Breast epithelium (tissue), 4 donors: ENCODE measurements at places on chromosomes 6 and 20. TPM values are rescaled to one million over a fixed set of nuclear protein-coding genes. Genes with fewer than 3 reads are reported as not detected.

The SLC44A4 gene
- total RNA-seq = 0.32 TPM

- no peaks in the 10 kb centered on the region for H3K27me3 ChIP-seq
- no peak overlapping the region for H3K27ac ChIP-seq
- no peaks in the 10 kb centered on the region for H3K4me1 ChIP-seq
- H3K4me3 ChIP-seq = no peak overlapping the region
- no peak for DNase-seq
These were observed 31.1 kb upstream of the C6orf118 start for GRCh38 chr6:165340532-165340931.

GRCh38 chr6:76776876-76777275 lies 686.4 kb downstream of the HTR1B start:
- DNase-seq = no peak
- no peaks in the 10 kb centered on the region for H3K27me3 ChIP-seq
- H3K27ac ChIP-seq = no peak overlapping the region
- no peaks in the 10 kb centered on the region for H3K4me1 ChIP-seq

GRCh38 chr6:15880262-15880973 lies 217.6 kb upstream of the DTNBP1 start:
- no peaks in the 10 kb centered on the region for H3K36me3 ChIP-seq
- H3K4me3 ChIP-seq = no peak overlapping the region
- no peaks in the 10 kb centered on the region for H3K4me1 ChIP-seq

DNA sequence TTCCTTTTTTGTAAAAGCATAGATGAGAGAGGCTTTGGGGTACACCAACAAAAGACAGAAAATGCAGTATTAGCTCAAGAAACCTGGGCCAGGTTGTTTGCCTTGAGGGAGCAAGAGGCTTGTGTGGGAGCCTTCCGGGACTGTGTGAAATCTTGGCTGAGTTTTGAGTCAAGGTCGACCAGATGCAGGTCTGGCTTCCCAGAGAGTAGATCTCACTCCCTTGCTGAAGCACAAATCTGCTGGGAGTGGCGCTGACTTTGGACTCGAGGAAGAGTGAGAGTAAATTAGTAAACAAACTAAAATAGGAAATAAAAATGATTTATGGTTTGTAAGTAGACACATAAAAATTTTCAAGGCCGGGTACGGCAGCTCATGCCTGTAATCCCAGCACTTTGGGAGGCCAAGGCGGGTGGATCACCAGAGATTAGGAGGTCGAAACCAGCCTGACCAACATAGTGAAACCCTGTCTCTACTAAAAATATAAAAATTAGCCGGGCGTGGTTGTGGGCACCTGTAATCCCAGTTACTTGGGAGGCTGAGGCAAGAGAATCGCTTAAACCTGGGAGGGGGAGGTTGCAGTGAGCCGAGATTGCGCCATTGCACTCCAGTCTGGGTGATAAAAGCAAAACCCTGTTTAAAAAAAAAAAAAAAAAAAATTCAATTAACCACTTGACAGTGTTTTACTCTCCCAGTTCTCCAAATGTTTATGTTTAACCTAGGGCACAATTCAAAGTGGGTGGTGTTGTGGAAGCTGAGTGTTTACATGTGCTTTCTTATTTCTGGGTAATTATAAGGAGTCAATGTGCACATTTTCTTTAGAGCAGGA lies 27.7 kb upstream of the EDN1 start:
- no peaks in the 10 kb centered on the region for H3K27me3 ChIP-seq
- H3K36me3 ChIP-seq = no peaks in the 10 kb centered on the region
- H3K27ac ChIP-seq = no peak overlapping the region
- no peaks in the 10 kb centered on the region for H3K4me1 ChIP-seq
- no peak for DNase-seq

DNA sequence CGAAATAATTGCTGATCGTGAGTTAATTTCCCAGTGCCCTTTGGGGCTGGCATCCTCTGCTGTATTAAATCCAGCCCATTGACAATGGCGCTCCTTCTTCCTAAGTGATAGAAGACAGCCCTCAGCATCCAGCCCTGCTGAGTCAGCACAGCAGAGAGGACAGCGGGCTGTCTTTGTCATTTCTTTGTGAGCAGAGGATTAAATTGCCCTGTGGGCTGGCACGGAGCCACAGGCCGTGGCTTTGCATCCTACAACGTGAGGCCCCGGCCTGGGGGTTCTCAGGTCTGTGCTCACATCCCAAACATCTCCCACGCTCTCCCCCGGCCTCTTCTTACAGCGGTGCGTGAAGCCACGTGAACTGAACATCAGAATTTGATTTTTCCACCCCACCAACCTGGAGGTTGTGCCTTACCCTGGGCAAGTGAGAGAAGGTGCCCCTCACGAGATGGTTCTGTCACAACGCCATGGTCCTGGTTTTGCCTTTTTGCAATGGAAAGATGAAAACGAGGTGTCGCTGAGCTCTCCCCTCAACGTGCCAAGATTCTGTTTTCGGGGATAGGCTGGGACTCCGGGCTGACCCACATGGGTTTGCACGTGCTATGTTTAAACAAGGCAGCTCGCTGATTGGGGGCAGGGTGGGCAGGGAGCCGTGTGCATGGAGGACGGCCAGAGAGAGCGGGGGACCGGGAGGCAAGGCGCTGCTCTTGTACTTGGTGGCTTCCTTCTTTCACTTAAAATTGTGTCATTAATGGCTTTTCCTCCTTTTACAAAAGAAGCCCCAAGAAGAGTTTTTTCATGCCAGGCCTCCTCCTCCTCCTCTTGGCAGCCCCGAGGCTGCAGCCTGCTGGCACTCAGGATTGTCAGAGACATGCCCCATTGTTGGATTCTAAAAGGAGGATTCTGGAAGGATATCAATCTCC lies 19.5 kb downstream of the CDH4 start:
- no peak overlapping the region for H3K27ac ChIP-seq
- no peaks in the 10 kb centered on the region for H3K36me3 ChIP-seq
- DNase-seq = no peak
- H3K27me3 ChIP-seq = peaks cover 5% of the 10 kb centered on the region
- no peak overlapping the region for H3K4me3 ChIP-seq

The CLPSL2 gene
- total RNA-seq = 2.3 TPM

- peak; percentile 84 for DNase-seq
- H3K4me3 ChIP-seq = peak within 1 kb of the TSS; percentile 78
- no peaks in the 10 kb centered on the region for H3K4me1 ChIP-seq
- no peaks in the 10 kb centered on the region for H3K27me3 ChIP-seq
These were observed at the start of gene NELFCD for GRCh38 chr20:58980711-58981627. NELFCD (plus strand) TSS chr20:58981256; CDS start chr20:58981310, 54 bp downstream.

- H3K4me1 ChIP-seq = no peaks in the 10 kb centered on the region
- no peaks in the 10 kb centered on the region for H3K36me3 ChIP-seq
- DNase-seq = no peak
- no peak overlapping the region for H3K4me3 ChIP-seq
These were observed 514.5 kb downstream of the PREX1 start for GRCh38 chr20:48313324-48313723.

The TTLL9 gene
- 0.16 TPM for total RNA-seq

DNA sequence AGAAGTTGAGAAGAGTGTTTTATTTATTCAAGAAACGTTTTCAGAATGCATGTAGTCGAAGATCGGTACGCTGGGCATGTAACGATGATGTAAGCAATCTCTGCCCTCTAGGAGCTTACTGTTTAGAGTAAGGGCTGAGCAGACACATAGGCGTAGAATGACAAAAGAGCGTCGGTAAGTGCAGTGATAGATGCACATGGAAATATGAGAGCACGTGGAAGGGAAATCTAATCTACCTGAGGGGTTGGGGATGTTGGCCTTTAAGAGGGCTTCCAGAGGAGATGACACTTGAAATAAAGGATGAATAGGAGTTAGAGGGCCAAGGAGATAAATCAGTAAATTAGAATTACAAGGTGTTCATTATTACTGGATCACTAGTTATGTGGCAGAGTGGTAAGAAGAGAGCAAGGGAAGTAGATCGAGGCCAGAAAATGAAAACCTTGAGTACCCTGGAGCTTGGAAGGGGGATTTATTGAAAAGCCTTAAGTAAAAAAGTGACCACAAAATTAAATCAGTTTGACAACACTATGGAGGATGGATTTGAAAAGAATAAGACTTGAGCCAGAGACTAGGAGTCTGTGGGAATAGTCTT lies 782 bp downstream of the TRMT11 start:
- no peaks in the 10 kb centered on the region for H3K27me3 ChIP-seq
- DNase-seq = no peak
- H3K27ac ChIP-seq = peak overlapping the region; percentile 96
- H3K4me1 ChIP-seq = no peaks in the 10 kb centered on the region
- peak overlapping the region; percentile 90 for H3K4me3 ChIP-seq

DNA sequence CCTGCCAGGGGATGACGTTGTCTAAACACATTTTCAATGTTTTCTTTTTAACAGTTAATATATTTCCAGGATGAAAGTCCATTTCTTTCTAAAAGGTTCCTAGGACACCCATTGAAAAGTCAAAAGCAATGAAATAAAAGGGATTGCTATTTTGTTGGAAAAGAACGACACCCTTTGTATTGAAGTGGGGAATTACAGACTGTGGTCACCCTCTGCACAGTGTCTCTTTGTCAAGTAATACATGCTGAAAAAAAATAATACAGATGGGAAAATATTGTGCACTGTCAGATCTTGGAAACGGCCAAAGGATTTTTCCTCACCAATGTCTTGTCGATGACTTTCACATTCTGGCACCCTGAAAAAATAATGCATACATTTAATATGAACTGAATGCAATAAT lies 56.9 kb downstream of the HAO1 start:
- DNase-seq = no peak
- no peaks in the 10 kb centered on the region for H3K27me3 ChIP-seq
- H3K4me1 ChIP-seq = no peaks in the 10 kb centered on the region
- H3K36me3 ChIP-seq = no peaks in the 10 kb centered on the region
- no peak overlapping the region for H3K4me3 ChIP-seq
- H3K27ac ChIP-seq = no peak overlapping the region

DNA sequence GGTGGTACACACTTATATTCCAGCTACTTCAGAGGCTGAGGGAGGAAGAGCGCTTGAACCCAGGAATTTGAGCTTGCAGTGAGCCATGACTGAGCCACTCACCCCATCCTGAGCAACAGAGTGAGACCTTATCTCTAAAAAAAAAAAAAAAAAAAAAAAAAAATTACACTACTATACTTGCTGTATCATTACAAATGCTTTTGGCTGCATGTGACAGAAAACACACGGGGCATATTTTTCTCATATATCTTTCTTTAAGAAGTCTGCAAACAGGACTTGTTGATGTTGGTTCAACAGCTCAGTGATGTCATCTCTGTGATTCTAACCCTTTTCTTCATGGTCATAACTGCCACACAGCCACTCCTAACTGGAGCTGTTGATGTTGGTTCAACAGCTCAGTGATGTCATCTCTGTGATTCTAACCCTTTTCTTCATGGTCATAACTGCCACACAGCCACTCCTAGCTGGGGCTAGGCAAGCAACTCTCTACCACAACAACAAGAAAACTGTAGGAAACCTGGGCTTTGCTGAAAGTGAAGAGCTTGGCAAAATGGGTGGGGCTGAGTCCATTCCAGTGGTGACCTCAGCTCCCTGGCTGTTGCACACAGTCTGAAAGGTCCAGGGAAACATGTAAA lies 19.8 kb downstream of the MTFR2 start:
- H3K4me1 ChIP-seq = no peaks in the 10 kb centered on the region
- no peak for DNase-seq
- no peak overlapping the region for H3K4me3 ChIP-seq
- no peaks in the 10 kb centered on the region for H3K36me3 ChIP-seq
- H3K27me3 ChIP-seq = no peaks in the 10 kb centered on the region
